NCI-H187 (cell line): ENCODE measurements at places on chromosomes 6 and 20.
A peak's percentile ranks its signal among the peaks of the same experiment; 100 is the strongest.

- no peak for DNase-seq
Measured at GRCh38 chr6:143701349-143702234, 23.8 kb downstream of the PHACTR2 start.

- DNase-seq, result no peak
Measured at GRCh38 chr6:100488244-100488643, 23.5 kb upstream of the SIM1 start.

DNA sequence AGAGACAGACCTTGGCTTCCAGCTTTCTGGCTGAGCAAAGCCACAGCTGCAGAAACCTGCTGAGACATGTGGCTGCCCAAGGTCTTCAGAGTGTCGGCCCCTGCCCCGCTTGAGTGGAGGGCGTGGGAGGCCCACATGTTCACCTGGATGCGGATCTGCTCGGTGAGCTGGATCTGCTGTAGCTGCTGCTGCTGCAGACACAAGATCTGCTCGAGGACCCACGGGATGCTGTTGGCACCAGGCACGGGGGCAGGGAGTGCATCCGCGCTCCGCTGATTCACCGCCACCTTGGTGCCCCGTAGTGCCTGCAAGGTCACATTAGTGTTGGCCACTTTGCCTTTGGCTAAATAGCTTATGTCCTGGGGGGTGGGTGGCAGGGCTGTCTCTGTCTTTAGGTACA is 10.7 kb downstream of the SALL4 start:
- DNase-seq, result no peak

DNA sequence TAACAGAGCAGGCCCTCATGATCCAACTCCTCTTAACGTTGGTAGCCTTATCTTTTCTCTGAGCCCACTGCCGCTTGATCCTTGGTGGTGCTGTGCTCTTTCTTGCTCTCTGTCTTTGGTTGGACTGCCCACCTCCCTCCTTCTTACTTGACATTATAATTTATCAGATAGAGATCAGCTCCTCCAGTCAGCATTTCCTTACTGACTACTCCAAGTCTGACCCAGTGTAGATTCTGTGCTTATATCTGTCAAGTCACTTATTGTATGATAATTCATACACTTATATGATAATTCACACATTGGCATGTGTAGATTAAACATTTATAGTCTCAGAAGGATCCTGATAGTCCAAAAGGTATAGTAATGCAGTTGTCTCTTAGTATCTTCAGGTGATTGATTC is 18.1 kb downstream of the PTPRA start:
- no peak for DNase-seq

- DNase-seq, result no peak
Measured at GRCh38 chr6:156994215-156995076, 217.3 kb downstream of the ARID1B start.

GRCh38 chr6:1024587-1024986 is 287.3 kb upstream of the FOXQ1 start:
- DNase-seq, result no peak

GRCh38 chr6:47076422-47077344 is 34.6 kb upstream of the ADGRF1 start:
- no peak for DNase-seq

GRCh38 chr6:121453191-121453590 is 17.7 kb downstream of the GJA1 start:
- no peak for DNase-seq

DNA sequence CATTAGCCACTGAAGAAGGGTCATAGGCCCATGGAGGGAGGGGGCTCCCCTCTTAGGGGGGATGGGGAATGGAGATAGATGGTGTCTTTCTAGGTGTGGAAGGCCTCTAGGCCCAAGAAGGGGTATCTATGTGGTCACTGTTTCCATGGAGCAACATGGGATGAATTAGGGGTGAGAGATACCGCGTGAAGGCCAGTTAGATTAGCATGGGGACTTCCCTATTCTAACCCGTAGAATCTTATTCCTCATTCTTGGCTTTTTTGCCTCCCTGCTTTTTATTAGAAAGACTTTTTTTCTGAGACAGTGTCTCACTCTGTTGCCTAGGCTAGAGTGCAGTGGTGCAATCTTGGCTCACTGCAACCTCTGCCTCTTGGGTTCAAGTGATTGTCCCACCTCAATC is 3.2 kb downstream of the RAB44 start:
- DNase-seq, result no peak

GRCh38 chr20:25532971-25533391 is 52.4 kb downstream of the NINL start:
- DNase-seq, result no peak

GRCh38 chr6:25788305-25788922 is 33.9 kb downstream of the SLC17A4 start:
- DNase-seq, result no peak

- DNase-seq, result no peak
Measured at GRCh38 chr6:56037601-56038000, 162.2 kb upstream of the BMP5 start.

- no peak for DNase-seq
Measured at GRCh38 chr20:31972471-31973021, 4.6 kb downstream of the XKR7 start.

DNA sequence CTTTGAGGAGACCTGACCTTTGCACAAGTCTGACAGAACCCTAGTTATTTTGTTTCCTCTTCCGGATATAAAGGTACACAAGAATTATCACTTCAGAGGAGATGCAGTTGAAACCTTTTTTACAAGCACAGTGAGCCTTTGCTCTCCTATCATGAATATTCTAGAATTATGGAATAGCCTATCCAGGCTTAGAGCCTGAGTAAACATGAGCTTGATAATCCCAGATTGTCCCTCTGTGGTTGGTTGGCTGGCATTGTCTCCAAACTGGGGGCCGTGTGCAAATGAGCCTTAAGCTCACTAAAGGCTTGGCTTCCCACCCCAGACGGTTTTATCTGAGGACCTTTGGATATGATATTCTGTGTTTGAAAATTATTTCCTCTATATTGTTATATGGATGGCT is 32.0 kb downstream of the BTBD3 start:
- DNase-seq, result no peak

- no peak for DNase-seq
Measured at GRCh38 chr6:157751547-157752200, 71.4 kb upstream of the SNX9 start.

DNA sequence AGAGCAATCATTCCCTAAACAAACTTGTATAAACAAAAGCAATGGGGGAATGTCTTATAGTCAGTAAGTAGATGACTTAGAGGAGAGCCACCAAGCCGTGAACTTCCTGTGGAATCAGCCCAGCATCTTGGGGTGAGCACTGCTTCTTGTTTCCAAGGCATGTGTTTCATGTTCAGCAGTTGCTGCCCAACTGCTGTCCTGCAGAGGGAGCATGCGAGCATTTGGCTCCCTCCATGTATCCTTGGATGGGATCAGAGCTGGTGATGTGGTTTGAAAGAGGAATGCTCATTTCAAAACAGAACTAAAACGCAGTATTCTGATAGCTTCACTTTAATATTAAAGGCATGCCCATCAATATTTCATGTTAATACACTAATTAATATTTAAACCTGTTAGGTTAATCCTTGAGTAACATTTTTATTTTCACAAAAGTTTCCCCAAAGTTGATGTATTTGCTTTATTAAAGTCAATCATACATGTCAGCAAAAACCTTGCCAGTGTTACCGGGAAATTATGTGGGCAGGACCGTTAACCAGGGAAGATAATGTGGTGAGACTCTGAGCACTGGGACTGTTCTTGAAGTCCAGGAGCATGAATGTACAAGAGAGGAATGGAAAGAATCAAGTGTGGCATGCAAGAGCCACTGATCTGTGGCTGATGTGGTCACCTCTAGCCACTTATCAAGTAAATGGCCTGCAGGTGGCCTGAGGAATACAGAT is 172.1 kb upstream of the GGTLC1 start:
- no peak for DNase-seq

DNA sequence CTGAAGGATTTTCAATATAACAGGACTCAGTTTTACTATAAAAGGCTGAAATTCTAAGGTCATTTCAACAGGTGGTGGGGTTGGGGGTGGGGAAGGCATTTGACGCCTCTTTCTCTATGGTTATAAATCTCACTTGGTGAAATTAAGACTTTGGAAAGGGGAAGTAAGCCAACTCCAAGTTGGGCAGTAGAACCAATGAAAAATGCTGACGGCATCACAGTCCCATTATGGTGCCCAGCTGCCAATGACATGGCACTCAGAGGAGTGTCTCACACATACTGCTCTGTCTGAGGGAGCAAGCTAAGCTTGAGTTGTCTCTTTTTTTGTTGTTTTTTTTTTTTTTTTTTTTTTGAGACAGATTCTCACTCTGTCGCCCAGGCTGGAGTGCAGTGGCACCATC is 4.7 kb downstream of the SLC16A10 start:
- no peak for DNase-seq

DNA sequence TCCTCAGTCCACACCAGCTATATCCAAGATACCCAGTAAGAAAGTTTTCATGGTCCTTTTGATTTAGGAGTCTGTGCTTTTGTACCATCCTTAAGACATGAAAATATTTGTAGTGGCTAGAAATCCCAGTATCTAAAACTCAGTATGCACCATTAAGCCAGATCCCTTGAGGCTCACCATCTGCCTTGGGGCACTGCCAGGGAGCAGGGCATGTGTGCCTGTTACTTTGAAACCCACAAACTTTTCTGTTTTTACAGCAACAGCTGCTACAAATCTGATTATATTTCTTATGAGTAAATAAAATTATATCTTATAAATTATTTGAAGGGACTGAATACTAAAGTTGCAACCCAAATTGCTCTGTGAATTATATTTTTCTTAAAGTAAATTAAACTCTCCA is 290.5 kb upstream of the MANEA start:
- DNase-seq, result no peak

DNA sequence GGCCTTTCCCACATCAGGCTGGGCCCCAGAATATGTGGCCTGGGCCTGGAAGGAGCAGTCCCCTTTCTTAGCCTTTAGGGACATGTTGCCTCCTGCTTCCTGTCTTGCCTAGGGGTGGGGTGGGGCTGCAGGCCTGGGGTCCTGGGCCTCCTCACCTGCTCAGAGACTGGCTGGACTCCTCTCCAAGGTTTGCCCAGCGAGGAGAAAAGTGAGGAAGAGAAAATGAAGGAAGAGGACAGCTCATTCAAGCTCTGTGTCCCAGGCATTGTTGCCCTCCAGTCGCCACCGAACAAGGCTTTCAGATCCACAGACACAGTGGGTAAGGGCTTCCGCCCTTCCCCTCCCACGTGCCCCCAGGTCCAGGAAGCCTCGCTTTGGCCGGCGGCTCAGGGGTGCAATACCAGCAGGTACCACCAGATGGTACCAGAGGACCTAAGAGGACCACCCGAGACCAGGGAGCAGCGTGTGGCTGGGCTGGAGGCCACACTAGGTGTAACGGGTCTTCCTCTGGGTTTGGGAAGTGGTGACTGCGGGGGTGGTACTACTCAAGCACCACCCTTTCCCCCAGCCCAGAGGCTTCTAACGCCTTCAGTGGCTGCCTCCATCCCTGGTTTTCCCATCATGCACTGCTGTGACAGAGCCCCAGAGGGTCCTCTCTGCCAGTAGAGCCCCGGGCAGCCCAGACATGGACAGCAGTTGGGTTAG is 5.5 kb upstream of the BAK1 start:
- DNase-seq, result peak; percentile 39

GRCh38 chr20:63176427-63177133 is 39.4 kb downstream of the YTHDF1 start:
- no peak for DNase-seq

DNA sequence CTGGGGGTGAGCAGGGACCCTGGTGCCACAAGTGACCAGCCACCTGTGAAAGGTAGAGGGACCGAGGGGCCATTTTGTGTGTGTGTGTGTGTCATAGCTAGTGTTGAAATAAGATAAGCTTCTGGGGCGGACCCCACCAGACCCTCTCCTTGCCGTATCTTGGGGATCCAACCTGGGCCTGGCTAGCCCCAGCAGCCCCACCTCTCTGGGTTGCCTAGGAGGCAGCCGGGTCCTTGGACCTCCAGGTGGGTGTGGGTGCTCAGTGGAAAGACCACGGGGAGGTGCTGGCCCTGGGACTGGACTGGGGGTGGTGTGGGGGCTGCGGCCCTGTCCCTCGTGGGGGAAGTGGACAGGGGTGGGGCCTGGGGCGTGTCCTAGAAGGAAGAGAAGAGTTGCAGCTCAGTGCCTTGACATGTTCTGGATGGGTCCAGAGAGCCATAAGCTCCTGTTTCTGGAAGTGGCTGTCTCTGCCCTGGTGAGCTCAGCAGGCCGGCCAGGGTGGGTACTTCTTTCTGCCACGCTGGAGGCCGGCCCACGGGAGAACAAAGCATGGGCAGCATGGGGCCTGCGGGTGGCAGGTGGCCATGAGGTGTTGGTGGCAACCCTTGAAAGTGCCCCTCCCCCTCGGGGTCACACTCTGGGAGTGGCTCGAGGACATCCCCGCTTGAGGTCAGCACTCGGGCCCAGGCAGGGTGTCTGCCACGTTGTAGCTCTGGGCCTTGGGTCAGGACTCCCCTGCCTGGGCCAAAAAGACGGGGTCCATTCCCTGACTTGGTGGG is 8.4 kb downstream of the RBBP8NL start:
- DNase-seq, result no peak

DNA sequence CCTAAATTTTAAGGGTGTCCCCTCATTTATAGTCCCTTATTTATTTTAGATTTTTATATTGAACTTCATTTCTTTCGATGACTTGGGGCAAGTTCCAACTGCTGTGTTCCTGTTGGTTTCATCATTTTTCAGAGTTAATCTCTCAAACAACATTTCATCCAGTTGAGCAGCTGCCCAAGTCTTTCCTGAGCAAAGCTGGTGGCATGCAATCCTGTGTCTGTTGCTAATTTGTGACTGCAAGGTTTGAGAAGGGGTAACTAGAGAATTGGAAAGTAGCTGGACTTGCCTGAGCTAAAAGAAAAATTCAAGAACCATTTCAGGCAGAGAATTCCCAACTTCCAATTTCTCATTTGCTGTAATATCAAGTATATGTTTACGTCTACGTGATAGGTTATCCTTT is 881.5 kb upstream of the SLC35B3 start:
- no peak for DNase-seq

DNA sequence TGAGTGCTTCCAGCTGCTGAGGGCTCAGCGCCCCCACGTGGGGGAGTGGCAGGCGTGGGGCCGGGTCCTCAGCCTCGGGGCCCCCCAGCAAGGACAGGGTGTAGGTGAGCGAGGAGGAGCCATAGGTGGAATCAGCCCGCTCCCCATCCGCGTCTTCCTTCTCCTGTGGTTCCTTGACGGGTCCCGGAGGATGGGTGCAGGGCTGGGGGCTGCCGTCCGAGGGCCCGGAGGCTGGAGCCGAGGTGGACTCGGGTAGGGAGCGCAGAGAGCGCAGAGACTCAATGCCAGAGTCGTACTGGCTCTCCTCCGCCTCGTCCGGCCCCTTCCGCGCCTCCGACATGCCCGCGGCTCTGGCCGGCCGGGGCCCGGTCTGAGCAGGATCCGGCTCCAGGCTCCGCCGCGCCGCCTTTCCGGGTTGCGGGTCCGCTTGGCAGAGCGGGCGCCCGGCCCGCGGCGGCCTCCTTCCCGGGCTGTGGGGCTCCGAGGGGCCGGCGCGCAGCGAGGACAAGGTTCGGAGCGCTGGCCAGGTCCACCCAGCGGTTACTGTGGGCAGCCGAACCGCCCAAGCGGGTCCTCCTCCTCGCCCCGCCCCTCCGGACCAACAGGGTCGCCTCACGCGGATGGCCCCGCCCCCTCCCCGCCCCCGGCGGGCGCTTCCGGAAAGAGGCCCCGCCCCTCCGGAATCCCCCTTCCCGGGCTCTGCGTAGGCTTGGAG is at the start of gene NFKBIE:
TSS of gene NFKBIE (minus strand) at position 545 of the 715 bp plus-strand sequence. CDS start at position 340, 205 bp downstream.
- peak; percentile 87 for DNase-seq

- DNase-seq, result no peak
Measured at GRCh38 chr6:4645713-4646360, 130.4 kb upstream of the CDYL start.
